Heart right ventricle (tissue), 16 donors: ENCODE measurements at places on chromosomes 11 and 22.

DNA sequence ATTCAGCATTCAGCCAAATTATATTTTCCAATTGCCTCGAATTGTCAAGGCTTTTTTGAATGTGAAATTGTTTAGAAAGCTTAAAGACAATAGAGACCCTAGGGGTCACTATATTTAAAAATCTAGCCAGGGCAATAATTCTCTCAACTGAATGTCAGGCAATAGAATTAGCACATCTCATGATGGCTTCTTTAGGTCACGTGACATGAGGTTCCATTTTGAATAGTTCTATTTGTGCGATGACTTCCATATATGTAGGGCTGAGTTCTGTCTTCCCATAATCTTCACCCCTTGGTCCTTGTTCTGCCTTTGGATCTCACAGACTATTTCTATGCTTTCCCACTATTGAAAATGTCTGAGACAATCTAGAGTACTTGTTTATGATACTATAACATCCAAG lies 527.7 kb upstream of the KIRREL3 start:
- H3K4me3 ChIP-seq, result no peak overlapping the region
- no peaks in the 10 kb centered on the region for H3K36me3 ChIP-seq
- H3K4me1 ChIP-seq, result no peaks in the 10 kb centered on the region
- H3K27ac ChIP-seq, result no peak overlapping the region
- DNase-seq, result no peak

DNA sequence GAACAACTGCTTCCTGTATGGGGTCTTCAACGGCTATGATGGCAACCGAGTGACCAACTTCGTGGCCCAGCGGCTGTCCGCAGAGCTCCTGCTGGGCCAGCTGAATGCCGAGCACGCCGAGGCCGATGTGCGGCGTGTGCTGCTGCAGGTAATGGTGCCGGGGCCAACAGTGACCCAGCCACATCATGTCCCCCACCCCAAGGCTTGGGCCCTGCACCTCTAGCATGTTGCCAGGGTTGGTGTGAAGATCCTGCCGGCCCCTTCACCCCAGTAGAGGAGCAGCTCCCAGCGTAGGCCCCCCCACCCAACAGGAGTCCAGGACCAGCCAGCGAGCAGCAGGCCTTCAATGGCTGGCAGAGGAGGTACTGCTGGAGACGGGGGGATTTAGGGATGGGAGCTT lies 15.9 kb downstream of the TAB1 start:
- H3K27ac ChIP-seq, result peak overlapping the region; percentile 10
- no peaks in the 10 kb centered on the region for H3K27me3 ChIP-seq
- no peak for DNase-seq
- H3K4me3 ChIP-seq, result no peak overlapping the region
- peaks cover 53% of the 10 kb centered on the region for H3K36me3 ChIP-seq
- peaks cover 28% of the 10 kb centered on the region for H3K4me1 ChIP-seq

DNA sequence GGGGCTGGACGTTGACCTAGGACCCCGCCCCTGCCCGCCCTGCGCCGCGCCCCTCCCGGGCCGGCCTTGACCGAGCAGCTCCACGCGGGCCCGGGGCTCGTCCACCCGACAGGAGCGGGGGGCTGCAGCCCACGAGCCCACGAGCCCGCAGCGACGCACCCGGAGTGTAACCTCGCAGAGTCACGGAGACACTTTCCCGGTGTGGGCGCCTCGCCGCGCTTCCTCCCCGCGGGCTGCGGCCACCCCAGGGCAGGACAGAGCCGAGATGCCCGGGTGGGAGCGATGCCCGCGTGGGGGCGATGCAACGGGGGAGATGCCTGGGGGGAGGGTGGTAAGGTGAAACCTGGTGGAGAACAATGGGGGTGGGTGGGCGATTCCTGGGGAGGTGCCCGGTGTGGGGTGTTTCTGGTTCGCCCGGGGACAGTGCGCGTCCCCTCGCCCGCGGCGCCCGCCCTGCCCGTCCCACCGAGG lies 4.9 kb upstream of the ZBED4 start:
- peaks cover 23% of the 10 kb centered on the region for H3K4me1 ChIP-seq
- no peak overlapping the region for H3K27ac ChIP-seq
- no peaks in the 10 kb centered on the region for H3K36me3 ChIP-seq
- DNase-seq, result no peak

GRCh38 chr11:133893381-133893780 lies 48.1 kb upstream of the SPATA19 start:
- no peaks in the 10 kb centered on the region for H3K36me3 ChIP-seq
- H3K4me1 ChIP-seq, result peaks cover 12% of the 10 kb centered on the region
- no peak for DNase-seq

- H3K36me3 ChIP-seq, result peaks cover 13% of the 10 kb centered on the region
- H3K27me3 ChIP-seq, result no peaks in the 10 kb centered on the region
- H3K27ac ChIP-seq, result no peak overlapping the region
- no peak for DNase-seq
- no peak overlapping the region for H3K4me3 ChIP-seq
- peaks cover 6% of the 10 kb centered on the region for H3K4me1 ChIP-seq
Measured at GRCh38 chr22:23714596-23715578, 24.1 kb downstream of the RGL4 start.

GRCh38 chr11:68315171-68315920 lies 3.0 kb downstream of the LRP5 start:
- H3K27ac ChIP-seq, result peak overlapping the region; percentile 91
- H3K4me1 ChIP-seq, result peaks cover 59% of the 10 kb centered on the region
- DNase-seq, result no peak
- no peaks in the 10 kb centered on the region for H3K36me3 ChIP-seq
- no peak overlapping the region for H3K4me3 ChIP-seq
- no peaks in the 10 kb centered on the region for H3K27me3 ChIP-seq

DNA sequence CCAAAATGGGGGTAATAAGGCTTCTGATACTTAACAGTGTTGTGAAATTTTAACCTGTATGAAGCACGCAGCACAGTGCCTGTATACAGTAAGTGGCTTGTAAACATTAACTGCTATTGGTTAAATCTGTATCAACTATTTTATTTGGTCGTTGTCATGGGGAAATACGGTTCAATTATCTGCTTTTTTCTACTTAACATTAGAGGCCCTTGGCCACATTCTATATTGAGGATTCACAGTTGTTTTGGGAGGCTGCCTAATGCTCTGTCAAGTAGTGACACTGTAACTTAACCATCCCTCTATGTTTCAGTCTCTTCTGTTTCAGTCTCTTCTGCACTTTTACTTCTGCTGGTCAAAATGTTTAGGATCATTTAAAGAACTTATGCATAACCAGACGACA lies 95.6 kb downstream of the LDLRAD3 start:
- no peak for DNase-seq
- H3K27ac ChIP-seq, result no peak overlapping the region
- no peaks in the 10 kb centered on the region for H3K27me3 ChIP-seq

DNA sequence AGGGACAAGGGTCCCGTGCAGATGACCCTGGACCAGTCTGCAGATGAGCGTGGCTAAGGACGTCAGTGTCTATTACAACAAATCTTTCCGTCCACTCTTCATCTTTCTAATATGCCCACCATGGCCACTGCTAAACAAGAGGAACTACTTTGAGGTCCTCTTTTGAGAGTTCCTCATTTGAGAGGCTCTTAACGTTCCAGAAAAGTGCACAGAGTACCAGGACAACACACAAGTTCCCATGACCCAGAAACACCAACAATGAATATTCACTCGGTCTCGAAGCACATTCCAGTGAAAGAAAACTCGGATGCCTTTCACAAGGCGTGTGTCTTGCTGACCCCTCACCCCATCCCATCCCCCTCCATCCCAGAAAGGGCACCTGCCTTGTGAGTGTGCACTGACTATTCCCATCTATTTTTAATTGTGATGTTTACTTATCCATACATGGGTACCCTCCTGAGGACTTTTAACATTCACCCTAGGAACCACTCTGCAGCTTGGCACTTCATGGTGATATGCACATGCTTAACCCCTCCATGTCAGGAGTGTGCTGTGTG lies 157.0 kb downstream of the SHANK2 start:
- H3K27ac ChIP-seq, result no peak overlapping the region
- H3K27me3 ChIP-seq, result peaks cover 28% of the 10 kb centered on the region
- H3K4me1 ChIP-seq, result no peaks in the 10 kb centered on the region
- H3K4me3 ChIP-seq, result no peak overlapping the region
- H3K36me3 ChIP-seq, result no peaks in the 10 kb centered on the region
- no peak for DNase-seq
